Cerebellar nuclear complex (tissue), 1 donor: ENCODE measurements at places on chromosomes 11 and 22.

DNA sequence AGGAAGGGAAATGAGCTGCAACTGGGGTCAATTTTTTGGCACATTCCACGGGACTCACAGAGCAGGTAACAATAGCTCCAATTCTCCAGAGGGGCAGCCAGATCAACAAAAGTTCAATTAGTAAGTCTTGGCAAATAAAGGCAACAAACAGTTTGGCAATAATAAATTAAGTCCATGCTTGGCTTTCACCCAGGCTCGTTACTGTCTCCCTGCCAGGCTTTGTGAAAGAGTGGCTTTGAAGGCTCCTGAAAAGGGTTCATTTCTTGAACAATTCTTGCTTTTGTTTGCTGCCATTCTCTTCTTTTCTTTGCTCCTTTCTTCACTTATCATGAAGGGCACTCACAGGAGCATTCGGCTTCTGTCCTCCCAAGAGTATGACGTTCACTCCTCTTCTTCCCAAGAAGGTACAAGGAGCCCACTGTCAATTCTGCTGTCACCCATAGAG is 123.3 kb downstream of the APIP start:
- no peak for DNase-seq

- DNase-seq, result no peak
Measured at GRCh38 chr11:115896084-115896483, 391.9 kb upstream of the CADM1 start.

GRCh38 chr22:32996702-32997101 is 61.5 kb downstream of the SYN3 start:
- DNase-seq, result no peak

GRCh38 chr11:108500169-108500568 is 2.0 kb upstream of the POGLUT3 start:
- no peak for DNase-seq

DNA sequence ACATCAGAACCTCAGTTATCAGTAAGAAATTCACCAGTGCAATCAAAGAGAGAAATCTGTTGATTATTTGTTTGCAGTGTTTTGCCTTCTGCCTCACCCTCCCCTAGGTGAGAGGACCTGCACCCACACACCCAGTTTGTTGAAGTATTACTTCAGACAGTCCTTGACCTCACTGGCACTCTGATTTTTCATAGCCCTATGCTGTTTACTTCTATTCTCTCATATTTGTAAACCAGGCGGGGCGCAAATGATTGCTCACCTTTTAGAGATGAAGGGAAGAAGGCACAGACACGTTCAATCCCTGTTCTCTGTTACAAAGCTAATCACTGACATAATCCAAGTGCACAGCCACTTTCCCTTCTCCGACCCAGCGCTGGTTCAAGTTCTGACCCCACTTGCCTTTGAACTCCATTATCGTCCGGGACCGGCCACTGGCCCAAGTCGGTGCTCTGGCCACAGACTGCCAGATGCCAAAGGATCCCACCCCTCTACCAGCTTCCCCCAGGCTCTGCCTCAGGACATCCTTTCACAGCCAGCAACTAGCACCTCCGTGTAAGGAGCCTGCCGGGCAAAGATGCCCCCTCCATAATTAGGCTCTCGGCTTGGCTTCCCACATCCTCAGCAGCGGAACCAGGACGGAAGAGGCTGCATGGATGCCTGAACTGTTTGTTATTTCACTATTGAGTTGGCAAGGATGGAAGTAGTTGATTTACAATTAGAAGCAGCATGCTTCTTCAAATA is 1.7 kb downstream of the ETS1 start:
- DNase-seq, result no peak

- no peak for DNase-seq
Measured at GRCh38 chr22:20639343-20639742, 131.9 kb downstream of the MED15 start.

GRCh38 chr11:61905801-61906521 is 11.4 kb downstream of the RAB3IL1 start:
- no peak for DNase-seq

DNA sequence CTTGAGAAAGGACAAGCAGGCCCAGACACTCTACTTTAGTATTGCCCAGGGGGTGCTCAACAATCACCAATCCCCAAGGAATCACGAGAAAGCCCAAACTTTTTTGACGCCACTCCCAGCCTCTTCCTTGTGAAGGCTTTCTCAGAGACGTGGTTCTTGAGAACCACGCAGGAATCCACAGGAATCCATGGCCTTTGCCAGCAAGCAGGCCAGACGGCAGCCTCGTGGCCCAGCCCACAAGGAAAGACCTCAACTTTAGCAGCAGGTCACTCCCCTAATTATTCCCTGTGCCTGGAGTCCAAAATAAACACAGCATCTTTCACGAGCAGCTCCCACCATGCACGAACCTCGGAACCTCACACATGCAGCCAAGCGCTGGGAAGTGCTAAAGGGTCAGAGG is 104.2 kb downstream of the WT1 start:
- no peak for DNase-seq

DNA sequence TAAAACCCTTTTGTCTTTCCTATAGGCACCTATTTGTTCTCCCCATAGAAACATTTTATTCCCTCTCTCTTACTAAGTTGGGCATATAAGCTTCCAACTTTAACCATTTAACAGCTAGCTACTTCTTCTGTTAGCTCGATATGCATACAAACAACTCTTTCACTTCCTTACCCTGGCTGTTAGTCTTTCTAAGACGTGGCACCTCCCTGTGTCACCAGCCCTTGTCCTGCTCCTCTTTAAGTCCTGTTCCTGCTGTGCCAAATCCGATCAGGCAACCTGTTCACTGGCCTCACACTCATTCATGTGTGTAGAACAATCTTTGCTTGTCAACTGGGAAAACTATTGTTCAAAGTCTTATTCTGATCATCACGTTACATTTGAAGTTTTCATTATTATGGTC is 1376.1 kb upstream of the TENM4 start:
- no peak for DNase-seq

GRCh38 chr22:24460418-24461089 is 33.2 kb downstream of the ADORA2A start:
- DNase-seq, result no peak

- no peak for DNase-seq
Measured at GRCh38 chr11:22304337-22304961, 33.7 kb upstream of the SLC17A6 start.

DNA sequence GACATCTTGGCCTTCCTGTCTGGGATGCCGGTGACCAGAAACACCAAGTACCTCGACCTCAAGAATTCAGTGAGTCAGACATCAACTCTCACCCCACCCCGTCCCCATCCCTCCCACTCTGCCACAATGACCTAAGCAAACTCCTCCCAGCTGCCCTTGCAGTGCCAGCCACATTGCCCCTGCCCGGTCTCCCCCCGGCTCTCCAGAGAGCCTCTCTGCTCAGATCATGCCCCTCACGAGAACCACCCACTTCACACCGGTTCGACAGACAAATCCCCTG is 23.6 kb upstream of the MYRF start:
- DNase-seq, result no peak

DNA sequence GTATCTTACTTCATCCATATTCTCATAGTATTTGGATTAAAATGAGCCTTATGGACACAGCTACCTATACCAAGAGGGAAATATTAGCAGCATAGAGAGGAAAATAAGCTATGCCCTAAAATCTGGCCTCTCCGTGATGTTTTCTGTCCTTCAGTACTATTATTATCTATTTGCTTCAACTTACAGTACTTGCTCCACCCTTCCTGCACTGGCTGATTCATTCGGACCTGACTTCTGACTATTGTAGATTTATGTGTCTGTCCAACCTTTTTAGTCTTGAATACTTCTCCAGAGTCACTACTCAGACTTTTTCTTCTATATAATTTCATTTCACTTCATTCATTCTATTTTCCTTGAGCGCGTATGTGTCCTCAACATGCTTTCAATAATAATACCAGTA is 45.1 kb upstream of the SESN3 start:
- DNase-seq, result no peak

GRCh38 chr11:1289211-1289935 is 20.1 kb downstream of the TOLLIP start:
- DNase-seq, result no peak

GRCh38 chr11:57543593-57543992 is 6.2 kb downstream of the SMTNL1 start:
- DNase-seq, result no peak

DNA sequence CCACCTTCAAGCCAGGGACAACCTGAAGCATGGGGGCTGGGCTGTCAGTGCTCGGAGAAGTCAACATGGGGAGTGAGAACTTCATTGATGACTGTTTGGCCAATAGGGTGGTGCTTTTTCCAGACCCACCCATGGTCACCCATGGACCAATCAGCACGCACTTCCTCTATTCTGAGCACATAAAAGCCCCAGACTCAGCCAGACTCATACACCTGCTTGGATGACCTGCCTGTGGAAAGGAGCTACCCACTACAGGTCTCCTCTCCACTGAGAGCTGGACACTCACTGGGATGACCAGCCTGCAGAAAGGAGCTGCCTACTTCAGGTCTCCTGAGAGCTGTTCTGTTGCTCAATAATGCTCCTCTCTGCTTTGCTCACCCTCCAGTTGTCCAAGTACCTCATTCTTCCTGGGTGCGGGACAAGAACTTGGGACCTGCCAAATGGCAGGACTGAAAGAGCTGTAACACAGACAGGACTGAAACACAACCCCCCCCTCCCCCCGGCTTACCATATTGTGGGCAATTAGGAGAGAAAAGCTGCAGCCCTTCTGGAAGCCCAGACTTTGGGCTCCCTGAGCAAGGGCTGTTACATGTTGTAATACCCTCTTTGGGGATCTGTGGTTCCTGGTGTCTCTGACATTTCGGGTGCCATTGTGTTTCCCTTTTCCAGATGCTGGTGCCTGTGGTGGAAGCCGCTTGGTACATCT is 44.4 kb upstream of the WNT11 start:
- DNase-seq, result no peak

GRCh38 chr11:116733043-116733755 is 39.6 kb downstream of the BUD13 start:
- DNase-seq, result no peak

- DNase-seq, result no peak
Measured at GRCh38 chr11:24949406-24949805, 452.6 kb downstream of the LUZP2 start.

- no peak for DNase-seq
Measured at GRCh38 chr11:95268391-95268790, 37.4 kb upstream of the SESN3 start.

DNA sequence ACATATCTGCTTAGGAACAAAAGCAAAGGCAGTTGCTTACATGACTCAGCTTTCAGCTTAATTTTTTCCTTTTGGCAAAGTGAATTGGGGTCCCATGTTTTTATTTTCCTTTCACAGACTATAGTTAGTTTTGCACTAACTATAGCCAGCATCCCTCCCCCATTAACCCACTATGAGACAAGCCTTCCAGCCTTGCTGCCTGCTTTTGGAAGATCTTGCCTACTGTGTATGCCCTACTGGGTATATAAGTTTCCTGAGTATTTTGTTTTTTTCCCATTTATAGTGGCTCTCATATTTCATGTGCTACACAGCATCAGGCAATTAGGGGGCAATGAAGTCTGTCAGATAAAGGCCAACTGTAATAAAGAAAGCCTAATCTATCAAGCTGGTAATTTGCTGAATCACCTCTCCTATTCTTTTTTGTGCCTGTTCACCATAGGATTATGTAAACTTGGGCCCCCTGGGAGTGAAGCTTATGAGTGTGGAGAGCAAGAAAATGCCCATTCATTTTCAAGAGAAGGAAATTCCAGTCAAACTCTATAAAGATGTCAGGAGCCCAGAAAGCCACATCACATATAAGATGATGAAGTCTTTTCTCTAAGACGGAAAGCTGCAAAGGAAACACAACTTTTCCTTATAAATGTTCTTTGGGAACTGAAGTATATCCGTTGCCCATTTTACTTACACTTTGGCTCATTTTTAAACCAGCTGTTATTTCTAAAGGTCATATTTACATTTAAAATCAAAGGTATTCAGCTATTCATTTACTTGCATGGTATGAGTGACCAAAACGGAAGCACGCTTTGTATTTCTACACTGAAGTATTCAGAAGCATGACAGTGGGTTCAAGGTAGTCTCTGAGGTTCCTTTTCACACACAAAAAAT is 64.0 kb downstream of the CCDC83 start:
- no peak for DNase-seq

- no peak for DNase-seq
Measured at GRCh38 chr11:64428693-64429092, 69.7 kb downstream of the RPS6KA4 start.

DNA sequence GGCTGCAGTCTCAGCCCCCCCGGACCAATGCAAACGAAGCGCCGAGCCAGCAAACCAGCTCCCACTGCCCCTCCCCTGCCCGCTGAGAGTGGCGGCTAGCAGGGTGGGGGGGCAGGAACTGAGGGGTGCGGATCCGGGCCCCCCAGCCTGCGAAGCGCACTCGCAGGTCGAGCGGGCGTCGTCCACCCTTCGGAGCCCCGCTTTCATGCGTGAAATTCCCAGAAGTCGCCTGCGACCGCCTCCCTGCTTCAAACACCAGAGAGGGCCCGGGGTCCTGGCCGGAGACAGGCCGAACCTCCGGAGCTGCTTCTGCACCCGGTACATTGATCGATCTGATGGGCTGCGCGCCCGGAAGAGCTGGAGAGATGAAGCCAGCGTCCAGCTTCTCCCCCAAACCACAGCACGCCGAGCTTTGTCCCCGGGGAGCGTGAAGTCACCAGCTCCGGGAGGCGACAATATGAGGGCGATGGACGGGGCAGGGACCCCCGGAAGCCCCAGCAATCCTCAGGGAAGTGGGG is 646 bp upstream of the PATZ1 start:
- no peak for DNase-seq

GRCh38 chr11:2198621-2199365 is 27.2 kb upstream of the TH start:
- DNase-seq, result no peak

DNA sequence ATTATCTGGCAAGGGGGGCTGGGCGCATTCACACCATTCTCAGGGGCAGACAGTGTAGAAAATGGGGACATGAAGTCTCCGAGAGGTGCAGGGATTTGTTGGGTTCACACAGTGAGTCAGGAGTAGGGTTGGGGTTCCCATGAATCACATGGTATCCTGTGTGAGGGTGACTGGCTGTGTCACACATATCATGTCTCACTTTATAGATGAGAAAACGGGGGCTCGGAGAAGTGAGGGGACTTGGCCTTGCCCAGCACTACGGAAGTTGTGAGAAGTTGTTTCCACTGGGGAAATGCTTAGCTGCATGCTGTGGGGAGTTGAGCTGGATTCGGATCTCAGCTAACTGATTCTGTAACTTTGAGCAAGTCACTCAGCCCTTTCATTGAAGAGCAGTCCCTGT is 4.2 kb downstream of the GAL3ST3 start:
- DNase-seq, result no peak

- DNase-seq, result no peak
Measured at GRCh38 chr11:12199231-12199948, 89.0 kb downstream of the MICAL2 start.

GRCh38 chr22:46746192-46746591 is 8.1 kb upstream of the CERK start:
- no peak for DNase-seq

DNA sequence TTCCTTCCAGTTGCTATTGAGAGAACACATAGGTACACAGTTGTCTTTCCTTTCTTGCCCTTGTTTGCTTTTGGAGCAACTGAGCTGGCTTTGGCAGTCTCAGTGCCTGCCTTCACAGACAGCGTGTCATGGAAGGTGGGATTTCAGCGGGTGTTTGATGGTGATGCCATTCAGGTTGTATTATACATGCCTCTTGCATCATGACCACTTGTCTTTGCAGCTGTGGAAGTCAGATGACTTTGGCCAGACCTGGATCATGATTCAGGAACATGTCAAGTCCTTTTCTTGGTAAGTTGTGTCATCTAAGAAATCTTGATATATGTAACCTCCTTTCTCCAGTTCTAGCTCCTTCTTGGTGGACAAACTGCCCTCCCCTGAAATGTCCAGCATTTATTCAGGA is 37.1 kb upstream of the SORL1-AS1 start:
- no peak for DNase-seq
